Fibroblast of the aortic adventitia (primary cell): ENCODE measurements at places on chromosomes 16 and 17.

DNA sequence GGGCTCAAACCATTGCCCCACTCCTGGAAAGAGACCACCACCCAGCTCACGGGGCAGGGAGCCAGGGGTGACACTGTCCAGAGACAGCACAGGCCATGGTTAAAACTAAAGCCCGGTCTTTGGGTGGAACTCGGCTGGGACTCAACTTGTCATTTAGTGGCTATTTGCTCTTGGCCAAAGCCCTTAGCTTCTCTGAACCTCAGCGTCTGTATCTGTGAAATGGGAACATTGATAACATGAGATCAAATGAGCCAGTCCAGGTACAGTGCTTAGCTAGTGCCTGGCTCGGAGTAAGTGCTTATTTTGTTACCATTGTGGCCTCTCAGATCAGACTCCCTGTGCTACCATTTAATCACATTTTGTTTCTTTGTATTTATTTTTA, 48.5 kb downstream of the RTN4RL1 start:
- DNase-seq, result no peak

DNA sequence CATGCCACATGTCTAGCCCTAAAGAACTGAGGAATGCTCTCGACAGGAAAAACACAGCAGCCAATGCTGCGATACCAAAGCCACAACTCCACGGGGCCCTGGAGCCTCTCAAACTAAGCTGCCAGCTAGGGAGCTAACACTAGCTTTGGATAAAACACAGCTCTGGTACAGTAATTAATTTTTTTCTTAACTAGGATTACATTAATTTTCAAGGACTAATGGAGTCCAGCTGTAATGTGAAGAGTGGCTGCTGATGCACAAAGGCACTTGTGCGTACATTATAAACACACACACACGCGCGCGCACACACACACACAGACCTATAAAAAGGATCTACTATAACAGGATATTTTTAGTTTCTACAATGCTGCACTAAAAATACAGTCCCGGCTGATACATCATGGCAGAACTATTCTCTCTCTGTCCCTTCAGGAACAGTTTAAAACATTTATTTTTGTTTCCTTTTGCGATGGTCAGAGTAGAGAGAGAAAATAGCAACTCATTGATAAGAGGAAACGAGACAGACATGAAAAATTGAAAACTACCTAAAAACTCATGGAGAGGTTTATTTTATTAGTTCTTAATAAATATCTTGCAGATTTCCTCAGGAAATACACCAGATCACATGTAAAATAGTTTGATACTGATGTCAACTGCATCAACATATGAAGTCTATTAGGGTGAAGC, 88.5 kb downstream of the SMG6 start:
- peak; percentile 84 for DNase-seq

DNA sequence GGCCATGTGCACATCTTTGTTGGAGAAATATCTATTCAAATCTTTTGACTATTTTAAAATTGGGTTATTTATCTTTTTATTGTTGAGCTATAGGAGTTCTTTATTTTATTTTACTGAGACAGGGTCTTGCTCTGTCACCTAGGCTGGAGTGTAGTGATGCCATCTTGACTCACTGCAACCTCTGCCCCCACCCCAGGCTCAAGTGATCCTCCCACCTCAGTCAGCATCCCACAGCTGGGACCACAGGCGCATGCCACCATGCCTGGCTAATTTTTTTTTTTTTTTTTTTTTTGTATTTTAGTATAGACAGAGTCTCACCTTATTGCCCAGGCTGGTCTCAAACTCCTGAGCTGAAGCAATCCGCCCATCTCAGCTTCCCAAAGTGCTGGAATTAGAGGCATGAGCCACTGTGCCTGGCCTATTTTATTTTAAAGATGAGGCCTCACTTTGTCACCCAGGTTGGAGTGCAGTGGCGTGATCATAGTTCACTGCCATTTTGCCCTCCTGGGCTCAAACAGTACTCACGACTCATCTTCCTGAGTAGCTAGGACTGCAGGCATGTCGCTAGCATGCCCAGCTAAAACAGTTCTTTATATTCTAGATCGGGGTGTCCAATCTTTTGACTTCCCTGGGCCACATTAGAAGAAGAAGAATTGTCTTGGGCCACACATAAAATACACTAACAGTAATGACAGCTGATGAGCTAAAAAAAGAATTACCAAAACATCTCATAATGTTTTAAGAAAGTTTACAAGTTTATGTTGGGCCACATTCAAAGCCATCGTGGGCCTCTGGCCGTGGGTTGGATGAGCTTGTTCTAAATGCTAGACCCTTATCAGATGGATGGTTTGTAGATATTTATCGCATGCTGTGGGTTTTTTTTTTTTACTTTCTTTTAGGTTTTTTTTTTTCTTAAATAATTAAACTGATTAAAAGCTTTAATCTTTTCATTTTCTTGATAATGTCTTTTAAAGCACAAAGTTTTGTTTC, 13.7 kb downstream of the TENT4B start:
- no peak for DNase-seq

DNA sequence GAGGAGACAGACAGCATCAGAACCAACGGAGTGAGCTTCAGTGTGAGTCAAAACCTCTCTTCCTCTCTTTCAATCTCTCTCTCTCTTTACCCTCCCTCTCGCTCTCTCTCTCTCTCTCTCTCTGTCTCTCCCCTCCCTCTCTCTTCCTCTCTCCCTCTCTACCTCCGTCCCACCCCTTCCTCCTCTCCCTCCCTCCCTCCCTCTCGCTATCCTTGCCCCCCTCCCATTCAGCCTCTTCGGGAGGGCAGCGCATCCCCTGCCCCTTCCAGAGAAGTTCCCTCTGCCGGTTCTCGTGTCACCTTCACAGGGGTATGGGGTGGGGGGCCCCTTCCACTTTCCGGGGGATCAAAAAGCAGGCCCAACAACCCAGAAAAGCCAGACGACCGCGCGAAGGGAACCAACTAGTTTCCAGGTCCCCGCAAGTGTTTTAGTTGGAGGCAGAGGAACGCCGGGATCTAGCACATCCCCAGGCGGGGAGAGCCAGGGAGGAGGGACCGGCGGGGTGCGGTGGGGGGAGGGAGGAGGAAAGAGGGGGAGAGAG, 28.9 kb upstream of the RBFOX1 start:
- DNase-seq, result no peak

- no peak for DNase-seq
Measured at GRCh38 chr17:13939222-13939621, 130.1 kb upstream of the COX10 start.

GRCh38 chr17:30950669-30951399, 20.0 kb upstream of the RNF135 start:
- DNase-seq, result peak; percentile 91

DNA sequence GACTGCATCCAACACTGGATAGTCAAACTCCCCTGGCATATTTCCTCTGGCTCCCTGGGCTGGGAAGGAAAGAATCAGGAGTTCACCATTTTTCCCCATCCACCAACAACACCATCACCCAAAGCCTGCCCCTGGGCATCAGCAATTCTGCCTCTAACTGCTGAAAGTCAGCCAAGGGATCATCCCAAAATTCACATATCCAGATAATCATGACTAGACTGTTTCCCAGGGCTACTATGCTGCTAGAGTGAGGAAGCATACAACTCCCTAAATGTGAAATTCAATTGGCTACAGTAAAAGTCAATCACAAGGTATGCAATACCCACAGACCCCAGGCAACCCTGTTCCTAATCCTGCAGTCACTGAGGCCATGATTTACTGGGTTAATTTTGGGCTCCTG, 230.6 kb downstream of the C16orf95 start:
- peak; percentile 77 for DNase-seq

DNA sequence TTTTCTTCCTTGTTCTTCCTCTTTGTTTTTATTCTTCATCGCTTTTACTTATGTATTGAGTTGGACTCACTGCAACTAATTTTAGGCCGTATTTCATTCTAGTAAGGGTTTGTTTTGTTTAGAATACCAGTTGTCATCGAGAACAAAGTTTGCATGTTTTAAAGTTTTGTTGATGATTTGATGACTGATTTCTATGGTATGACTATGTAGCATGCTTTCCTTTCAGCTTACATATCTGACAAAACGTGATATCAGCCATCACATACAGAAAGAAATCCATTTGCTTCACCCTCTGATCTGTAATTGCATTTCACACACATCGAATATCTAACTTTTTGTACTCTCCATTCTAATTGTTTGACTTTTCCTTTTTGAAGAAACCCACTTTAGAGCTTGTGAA, 4.0 kb downstream of the PRKCA start:
- no peak for DNase-seq

DNA sequence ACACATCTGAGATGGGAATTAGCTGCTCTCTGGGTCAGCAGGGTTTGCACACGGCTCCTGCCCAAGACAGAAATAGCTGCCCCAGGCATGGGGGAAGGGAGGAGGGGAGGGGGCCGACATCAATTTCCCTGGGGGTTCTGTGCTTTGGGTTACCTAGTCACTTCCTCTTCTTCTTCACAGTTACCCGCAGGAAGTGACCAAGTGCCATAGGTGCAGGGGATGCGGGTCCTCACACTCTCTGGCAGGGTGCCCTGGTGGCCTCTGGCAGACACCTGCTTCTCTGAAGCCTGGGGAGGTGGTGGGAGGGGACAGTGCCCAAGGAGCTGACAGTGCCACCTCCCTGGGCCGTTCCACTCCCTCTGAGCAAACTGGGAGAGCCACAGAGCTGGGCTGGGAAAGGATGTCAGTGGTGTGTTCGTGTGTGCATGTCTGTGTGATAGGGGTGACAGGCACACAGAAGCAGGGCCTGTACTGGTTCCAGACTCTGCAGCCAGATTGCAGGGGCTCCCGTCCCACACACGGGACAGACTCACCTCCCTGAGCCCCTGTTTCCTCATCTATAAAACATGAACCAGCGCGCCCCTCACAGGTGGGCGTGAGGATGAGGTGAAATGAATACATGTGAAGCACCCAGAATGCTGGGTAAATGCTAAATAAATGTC, 18.2 kb downstream of the SCN4A start:
- no peak for DNase-seq

DNA sequence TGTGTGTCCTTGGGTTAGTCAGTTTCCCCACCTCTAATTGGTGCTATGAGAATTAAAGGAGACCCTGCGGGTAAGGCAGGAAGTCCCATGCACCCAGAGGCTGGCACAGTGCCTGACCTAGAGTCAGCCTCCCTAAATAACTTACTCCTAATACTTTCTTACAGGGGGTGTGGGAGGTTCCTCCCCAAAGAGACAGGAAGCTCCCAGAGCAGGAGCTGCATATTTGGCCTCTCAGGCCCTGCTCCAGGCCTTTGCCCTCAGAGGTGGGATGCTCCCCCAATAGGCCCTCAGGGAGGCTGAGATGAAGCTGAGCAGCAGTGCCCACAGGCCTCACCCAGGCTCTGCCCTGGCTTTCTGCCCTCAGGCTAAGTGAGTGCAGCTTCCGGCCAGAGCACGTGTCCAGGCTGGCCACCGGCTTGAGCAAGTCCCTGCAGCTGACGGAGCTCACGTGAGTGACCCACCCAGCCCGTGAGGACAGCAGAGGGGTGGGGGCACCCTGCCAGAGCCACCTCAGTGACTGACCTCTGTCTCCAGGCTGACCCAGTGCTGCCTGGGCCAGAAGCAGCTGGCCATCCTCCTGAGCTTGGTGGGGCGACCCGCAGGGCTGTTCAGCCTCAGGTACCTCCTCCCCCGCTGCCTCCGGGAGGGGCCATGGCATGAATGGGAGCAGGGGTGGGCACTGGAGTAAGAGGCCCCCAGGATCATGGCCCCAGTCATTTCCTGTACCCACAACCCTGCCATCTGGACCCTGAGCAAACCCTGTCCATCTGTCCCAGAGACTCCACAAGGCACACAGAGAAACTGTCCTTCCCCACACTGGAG, 31.1 kb upstream of the CPNE2 start:
- DNase-seq, result peak; percentile 64

GRCh38 chr16:2475413-2476344, 752 bp downstream of the TBC1D24 start:
- no peak for DNase-seq

DNA sequence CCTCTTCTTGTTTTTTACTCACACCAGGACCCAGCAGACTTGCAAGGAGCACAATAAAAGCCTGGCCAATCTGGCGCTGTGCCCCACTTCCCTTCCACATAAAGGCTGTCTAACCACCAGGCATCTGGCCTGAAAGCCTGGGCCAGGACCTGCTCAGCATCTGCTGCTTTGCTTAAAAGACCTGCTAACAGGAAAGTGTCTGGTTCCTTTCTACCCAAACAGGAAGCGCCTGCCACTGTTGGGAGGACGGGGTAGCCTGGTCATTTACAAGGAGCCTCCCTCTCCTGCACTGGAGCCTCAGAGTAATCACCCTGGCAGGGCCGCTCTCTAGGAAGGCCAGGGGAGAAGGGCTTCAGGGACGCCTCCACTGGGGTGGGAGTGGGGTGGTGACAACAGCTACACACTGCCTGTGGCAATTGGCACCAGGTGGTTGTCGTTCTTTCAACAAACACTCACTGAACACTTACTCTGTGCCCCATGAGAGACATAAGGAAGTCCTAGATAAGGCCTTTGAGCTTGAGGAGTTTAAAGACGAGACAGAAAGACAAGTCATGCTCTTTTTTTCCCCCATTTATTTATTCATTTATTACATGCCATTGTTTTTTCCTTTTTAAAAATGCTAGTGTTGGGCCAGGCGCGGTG, 6.3 kb upstream of the MMP28 start:
- DNase-seq, result peak; percentile 86

DNA sequence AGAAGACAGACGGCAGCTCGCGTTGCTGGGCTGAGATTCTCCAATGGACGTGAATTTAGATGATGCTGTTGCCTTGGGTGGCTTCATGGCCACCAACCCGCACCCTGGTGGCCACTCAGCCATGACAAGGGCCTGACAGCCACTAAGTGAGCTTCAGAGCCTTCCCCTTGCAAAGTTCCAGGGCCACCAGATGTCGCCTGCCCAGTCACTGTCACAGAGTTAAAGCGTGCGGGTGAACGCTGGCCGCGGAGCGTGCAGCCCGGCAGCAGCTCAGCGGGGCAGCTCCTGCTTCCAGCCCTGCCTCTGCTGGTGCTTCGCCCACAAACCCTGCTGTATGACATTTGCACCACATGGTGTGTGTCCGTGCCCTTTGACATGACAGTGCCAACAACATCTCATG, 13.3 kb upstream of the KREMEN2 start:
- DNase-seq, result no peak

GRCh38 chr17:79977708-79978547, 57.7 kb downstream of the TBC1D16 start:
- no peak for DNase-seq

DNA sequence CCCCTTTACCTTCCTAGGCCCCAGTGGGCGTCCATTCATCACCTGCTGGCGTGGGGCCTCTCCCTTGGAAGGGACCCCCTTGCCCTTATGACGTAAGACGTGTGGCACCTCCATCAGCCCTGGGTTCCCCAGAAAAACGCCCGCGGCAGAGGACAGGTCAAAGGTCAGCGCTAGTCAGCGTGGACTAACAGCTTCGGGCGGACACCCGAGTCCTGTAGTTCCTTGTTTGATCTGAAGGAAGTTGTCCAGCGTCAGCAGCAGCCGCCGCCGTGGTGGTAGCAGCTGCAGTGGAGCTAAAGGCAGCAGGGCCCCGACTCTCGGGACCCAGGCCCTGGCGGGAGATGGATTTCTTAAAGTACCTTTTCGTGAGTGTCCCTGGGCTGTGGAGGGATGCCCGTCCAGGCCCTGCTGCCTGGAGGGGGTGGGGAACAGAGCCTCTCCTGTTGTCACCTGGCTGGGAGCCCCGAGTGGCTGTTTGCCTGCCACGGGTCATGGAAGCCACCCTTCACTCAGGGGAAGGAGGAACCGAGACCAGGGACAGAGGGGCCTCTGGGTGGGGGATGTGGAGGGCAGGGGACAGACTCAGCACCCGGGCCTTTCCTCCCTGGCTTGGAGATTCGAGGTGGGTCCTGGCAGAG, 123.6 kb downstream of the OR1D5 start:
- DNase-seq, result no peak

- DNase-seq, result no peak
Measured at GRCh38 chr17:79651761-79652160, 40.9 kb upstream of the RBFOX3 start.
